Body of pancreas (tissue), 4 donors: ENCODE measurements at places on chromosomes 13 and 19. TPM values are rescaled to one million over a fixed set of nuclear protein-coding genes. Genes with fewer than 3 reads are reported as not detected.

The SNRPA gene
- 42.2 TPM for total RNA-seq

DNA sequence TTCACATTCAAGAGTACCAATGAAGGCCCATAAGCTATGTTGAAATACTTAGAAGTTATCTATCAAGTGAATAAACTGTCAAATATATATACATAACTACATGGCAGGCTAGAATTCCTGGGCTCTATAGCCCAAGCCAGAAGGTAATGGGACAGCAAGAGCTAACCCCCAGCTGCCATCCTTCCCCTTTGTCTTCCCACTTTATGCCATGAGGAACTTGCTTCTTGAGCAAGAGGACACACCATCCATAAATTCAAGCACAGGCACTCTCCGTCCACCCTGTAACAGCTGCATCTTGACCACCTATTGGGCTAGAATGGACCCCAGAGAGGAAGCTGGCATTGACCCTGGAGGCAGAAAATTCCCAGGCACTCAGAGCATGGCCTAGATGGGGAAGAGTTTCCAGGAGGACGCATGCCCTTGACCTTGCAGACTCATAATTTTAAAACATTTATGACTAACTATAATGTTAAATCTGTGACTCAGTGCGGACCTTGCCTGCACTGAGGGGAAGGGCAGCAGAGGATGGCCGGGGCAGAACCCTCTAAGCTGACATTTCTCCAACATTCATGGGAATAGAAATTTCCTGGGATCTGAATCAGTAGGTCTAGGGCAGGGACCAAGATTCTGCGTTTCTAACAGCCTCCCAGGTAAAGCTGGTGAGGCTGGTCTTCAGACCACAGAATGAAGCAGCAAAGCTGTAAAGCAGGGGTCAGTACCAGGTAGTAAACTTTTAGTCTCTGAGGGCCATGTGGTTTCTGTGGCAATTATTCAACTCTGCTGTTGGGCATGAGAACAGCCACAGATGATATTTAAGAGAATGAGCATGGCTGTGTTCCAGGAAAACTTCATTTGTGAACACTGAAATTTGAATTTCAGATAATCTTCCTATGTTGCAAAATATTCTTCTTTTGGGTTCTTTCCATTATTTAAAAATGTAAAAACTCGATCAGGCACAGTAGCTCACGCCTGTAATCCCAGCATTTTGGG lies 71.4 kb upstream of the CLDN10 start:
- no peak overlapping the region for H3K4me3 ChIP-seq
- H3K27ac ChIP-seq, result no peak overlapping the region
- no peaks in the 10 kb centered on the region for H3K27me3 ChIP-seq
- peaks cover 22% of the 10 kb centered on the region for H3K4me1 ChIP-seq
- peak; percentile 47 for DNase-seq

GRCh38 chr19:48403606-48404005 lies 10.1 kb downstream of the GRIN2D start:
- no peak overlapping the region for H3K4me3 ChIP-seq
- H3K36me3 ChIP-seq, result no peaks in the 10 kb centered on the region
- no peak overlapping the region for H3K27ac ChIP-seq
- peak; percentile 59 for DNase-seq
- peaks cover 6% of the 10 kb centered on the region for H3K27me3 ChIP-seq

GRCh38 chr19:20611866-20612265 lies 46.3 kb upstream of the ZNF737 start:
- H3K27ac ChIP-seq, result peak overlapping the region; percentile 64
- peaks cover 18% of the 10 kb centered on the region for H3K4me1 ChIP-seq
- no peaks in the 10 kb centered on the region for H3K27me3 ChIP-seq
- no peak for DNase-seq

The RPS19 gene
- 832 TPM for total RNA-seq

DNA sequence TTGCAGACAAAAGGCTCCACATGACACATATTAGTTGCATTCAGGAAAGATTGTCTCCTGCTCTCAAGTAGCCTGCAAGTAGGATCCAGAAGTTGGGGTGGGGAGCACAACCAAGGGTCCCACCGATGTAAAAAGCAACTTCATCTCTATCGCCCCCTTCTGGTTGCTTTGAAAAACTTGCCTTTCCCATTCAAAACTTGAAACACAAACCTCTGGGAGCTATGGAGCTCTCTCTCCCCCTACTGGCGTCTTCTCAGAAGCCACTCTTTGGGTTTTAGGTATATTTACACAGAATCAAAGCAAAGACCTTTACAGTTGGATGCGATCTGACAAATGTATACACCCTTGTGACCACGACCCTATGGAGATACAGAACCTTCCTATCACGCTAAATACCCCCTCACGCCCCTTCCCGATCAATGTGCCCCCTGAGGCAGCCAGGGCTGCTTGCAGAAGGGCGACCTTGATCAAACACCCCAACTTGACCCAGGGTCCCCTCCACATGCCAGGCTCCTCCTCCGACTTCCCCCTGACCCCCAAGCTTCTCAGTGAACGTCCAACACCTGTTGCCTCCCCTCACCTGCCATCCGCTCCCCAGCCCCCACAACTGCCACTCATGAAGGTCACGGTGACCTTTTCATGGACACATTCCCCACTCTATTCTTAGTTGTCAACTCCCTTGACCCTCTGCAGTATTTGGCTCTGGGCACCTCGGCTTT lies 10.1 kb downstream of the NOSIP start:
- DNase-seq, result peak; percentile 74
- no peak overlapping the region for H3K4me3 ChIP-seq
- H3K27ac ChIP-seq, result peak overlapping the region; percentile 32
- H3K36me3 ChIP-seq, result no peaks in the 10 kb centered on the region
- peaks cover 41% of the 10 kb centered on the region for H3K4me1 ChIP-seq
- no peaks in the 10 kb centered on the region for H3K27me3 ChIP-seq
